ENCODE measurements at places on chromosomes 6 and 20. TPM values are rescaled to one million over a fixed set of nuclear protein-coding genes. Genes with fewer than 3 reads are reported as not detected.

GRCh38 chr20:63976980-63977738 is 2.3 kb downstream of the SAMD10 start:
- no peaks in the 10 kb centered on the region for H3K36me3 ChIP-seq
- H3K4me1 ChIP-seq = peaks cover 2% of the 10 kb centered on the region
- DNase-seq = no peak
- peak overlapping the region; percentile 88 for H3K27ac ChIP-seq

- no peak overlapping the region for H3K27ac ChIP-seq
- DNase-seq = no peak
- H3K4me1 ChIP-seq = peaks cover 7% of the 10 kb centered on the region
- H3K36me3 ChIP-seq = no peaks in the 10 kb centered on the region
- no peak overlapping the region for H3K4me3 ChIP-seq
Observed at GRCh38 chr20:11204926-11205768, 531.3 kb upstream of the JAG1 start.

DNA sequence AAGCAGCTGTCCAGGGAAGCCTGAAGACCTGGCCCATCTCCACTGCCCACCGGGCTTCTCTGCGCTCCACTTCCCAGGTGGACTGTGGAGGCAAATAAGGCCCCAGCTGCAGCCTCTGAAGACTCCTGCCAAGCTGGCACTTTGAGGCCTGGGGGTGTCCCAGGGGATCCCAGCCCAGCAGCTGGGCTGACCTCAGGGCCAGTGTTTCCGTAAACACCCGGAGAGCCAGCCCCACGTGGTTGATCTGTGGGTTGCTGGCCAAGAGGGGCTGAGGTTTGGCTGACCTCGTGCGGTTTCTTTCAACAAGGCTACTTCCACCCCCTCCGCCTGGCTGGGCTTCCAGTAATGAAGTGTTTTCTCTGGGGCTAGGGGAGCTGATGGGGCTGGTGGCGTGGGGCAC is 12.4 kb upstream of the CCN5 start:
- H3K27me3 ChIP-seq = no peaks in the 10 kb centered on the region
- no peak for DNase-seq
- H3K27ac ChIP-seq = peak overlapping the region; percentile 46
- H3K4me3 ChIP-seq = no peak overlapping the region

DNA sequence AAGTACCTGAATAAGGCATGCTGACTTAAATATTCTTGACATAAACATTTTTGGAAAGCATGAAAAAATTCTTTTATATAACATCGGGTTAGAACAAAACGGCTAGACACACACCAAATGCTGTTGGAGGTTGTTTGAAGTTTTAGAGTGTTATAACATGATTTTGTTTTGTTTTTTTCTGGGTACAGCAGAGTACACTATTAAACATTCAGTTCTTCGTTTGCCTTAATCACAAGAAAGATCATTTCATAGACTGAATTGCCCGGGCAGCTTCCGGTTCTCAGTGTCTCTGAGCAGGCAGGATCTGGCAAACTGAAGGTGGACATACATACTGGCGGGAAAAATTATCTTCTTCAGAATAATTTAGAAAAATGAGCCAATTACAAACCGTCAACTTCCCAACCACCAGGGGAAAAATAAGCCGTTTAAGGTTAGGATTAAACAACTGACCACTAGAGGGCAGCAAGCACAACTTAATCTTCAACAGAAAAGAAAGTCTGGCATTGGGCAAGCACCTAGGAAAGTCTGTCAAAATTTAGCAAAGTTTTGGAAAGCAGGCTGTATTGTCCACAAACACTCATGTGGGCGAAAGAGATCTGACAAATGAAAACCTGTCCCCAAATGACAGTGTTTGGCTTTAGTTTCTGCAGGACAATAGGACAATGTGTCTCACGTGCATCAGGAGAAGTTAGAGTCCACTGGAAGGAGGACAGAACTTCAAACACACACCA is 15.0 kb downstream of the ZNF217 start:
- DNase-seq = peak; percentile 67
- no peaks in the 10 kb centered on the region for H3K27me3 ChIP-seq
- H3K4me1 ChIP-seq = peaks cover 6% of the 10 kb centered on the region

GRCh38 chr6:141252828-141253608 is 879.7 kb upstream of the GJE1 start:
- no peak overlapping the region for H3K27ac ChIP-seq
- H3K36me3 ChIP-seq = no peaks in the 10 kb centered on the region
- H3K4me1 ChIP-seq = no peaks in the 10 kb centered on the region
- no peak overlapping the region for H3K4me3 ChIP-seq

DNA sequence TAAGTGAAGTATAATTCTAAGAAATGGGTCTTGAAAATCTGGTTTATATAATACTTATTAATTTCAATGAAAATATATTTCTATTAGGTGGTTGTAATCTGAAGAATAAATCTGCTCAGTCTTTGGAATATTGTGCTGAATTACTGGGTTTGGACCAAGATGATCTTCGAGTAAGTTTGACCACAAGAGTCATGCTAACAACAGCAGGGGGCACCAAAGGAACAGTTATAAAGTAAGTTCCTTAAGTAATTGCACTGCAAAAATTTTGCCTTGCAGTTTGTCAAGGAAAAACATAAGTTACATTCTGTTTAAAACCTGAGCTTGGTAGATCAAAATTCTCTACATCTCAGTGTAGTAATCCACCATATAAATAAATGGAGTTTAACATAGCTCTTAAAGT is 106.0 kb downstream of the MYO6 start:
- no peak overlapping the region for H3K4me3 ChIP-seq
- H3K4me1 ChIP-seq = no peaks in the 10 kb centered on the region
- no peaks in the 10 kb centered on the region for H3K27me3 ChIP-seq
- DNase-seq = no peak
- H3K27ac ChIP-seq = no peak overlapping the region
- no peaks in the 10 kb centered on the region for H3K36me3 ChIP-seq

DNA sequence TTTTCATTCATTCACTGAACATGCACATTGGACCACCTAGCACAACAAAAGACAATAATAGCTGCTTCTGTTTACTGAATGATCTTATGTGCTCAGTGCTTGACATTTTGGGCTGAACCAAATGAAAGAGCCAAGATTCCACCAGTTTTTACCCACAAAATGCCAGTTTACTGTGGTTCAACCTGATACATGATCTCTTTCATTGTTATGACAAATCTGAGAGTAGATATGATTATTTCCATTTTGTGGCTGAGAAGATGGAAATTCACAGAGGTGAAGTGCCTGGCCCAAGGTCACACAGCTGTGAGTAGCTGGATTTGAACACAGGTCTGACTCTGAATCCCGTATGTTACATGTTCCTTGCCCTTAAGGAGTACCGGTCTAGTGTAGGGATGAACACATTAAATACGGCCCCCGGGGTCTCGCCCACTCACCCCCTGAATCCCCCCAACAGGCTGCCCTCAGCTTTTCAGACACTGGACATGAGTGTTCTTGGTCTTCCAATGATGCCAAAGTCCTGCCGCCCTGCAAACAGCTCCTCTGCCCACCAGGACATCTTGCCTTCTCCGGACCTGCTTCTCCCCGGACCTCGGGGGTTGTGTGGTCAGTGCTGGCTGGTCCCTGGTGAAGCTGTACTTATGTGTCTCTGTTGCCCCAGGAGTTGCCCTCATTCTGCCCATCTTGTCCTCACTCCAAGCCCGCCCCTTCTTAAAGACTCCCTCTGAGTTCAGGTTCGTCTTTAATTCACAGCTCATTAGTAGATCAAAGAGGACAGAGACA is 58.6 kb upstream of the SLC32A1 start:
- no peaks in the 10 kb centered on the region for H3K27me3 ChIP-seq
- no peak overlapping the region for H3K4me3 ChIP-seq
- no peaks in the 10 kb centered on the region for H3K4me1 ChIP-seq
- no peaks in the 10 kb centered on the region for H3K36me3 ChIP-seq
- no peak overlapping the region for H3K27ac ChIP-seq

- no peaks in the 10 kb centered on the region for H3K4me1 ChIP-seq
- H3K27me3 ChIP-seq = no peaks in the 10 kb centered on the region
- no peak for DNase-seq
- H3K27ac ChIP-seq = no peak overlapping the region
Observed at GRCh38 chr6:160919723-160920440, 71.7 kb upstream of the MAP3K4 start.

- H3K4me1 ChIP-seq = no peaks in the 10 kb centered on the region
- no peaks in the 10 kb centered on the region for H3K27me3 ChIP-seq
- DNase-seq = no peak
- no peaks in the 10 kb centered on the region for H3K36me3 ChIP-seq
Observed at GRCh38 chr6:117007659-117008058, 130.6 kb downstream of the RFX6 start.

DNA sequence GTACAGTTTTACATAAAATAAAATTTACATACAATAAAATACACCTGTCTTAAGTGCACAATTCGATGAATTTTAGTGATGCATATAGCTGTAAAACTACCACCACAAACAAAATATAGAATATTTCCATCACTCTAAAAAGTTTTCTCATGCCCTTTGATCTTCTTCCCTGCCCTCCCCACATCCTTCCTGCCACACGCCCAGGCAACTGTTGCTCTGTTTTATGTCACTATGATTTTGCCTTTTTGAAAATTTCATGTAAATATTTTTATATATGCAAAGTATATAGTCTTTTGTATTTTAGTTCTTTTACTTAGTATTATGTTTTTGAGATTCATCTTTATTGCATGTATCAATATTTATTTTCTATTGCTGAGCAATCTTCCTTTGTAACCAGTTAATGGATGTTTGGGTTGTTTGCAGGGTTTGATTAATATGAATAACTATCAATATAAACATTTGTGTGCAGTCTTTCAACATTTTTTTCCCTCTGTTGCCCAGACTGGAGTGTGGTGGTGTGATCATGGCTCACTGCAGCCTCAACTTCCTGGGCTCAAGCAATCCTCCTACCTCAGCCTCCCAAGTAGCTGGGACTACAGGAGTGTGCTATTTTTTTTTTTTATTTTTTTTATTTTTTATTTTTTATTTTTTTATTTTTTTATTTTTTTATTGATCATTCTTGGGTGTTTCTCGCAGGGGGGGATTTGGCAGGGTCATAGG is 23.8 kb upstream of the SAMHD1 start:
- no peak overlapping the region for H3K27ac ChIP-seq
- peaks cover 14% of the 10 kb centered on the region for H3K4me1 ChIP-seq
- H3K27me3 ChIP-seq = no peaks in the 10 kb centered on the region

- no peak overlapping the region for H3K4me3 ChIP-seq
- no peaks in the 10 kb centered on the region for H3K4me1 ChIP-seq
Observed at GRCh38 chr6:164750128-164750527, 559.3 kb downstream of the C6orf118 start.

- H3K36me3 ChIP-seq = no peaks in the 10 kb centered on the region
- no peaks in the 10 kb centered on the region for H3K4me1 ChIP-seq
- no peak overlapping the region for H3K27ac ChIP-seq
- no peak for DNase-seq
- H3K27me3 ChIP-seq = no peaks in the 10 kb centered on the region
Observed at GRCh38 chr6:54706391-54706790, 140.2 kb upstream of the FAM83B start.

DNA sequence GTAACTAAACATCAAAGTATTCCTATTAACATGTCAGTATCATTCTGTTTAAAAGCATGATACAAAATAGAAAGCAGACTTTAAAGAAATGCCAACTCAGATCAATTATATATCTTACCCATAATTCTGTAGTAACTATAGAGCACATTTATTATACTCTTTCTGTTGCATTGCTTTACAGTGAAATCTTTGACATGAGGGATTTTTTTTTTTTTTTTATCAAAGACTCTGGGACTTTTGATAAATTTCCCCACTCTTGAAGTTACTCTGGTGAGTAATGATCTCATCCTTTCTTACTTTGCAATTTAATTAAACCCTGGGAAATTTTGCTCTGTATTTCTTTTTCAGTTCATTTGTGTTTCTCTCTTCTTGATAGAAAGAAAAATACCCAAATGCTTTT is 17.4 kb downstream of the ADGRF4 start:
- no peak overlapping the region for H3K27ac ChIP-seq
- no peak overlapping the region for H3K4me3 ChIP-seq
- no peaks in the 10 kb centered on the region for H3K4me1 ChIP-seq
- H3K36me3 ChIP-seq = no peaks in the 10 kb centered on the region

- peak overlapping the region; percentile 20 for H3K4me3 ChIP-seq
- H3K27me3 ChIP-seq = peaks cover 51% of the 10 kb centered on the region
- H3K36me3 ChIP-seq = no peaks in the 10 kb centered on the region
- no peak overlapping the region for H3K27ac ChIP-seq
- H3K4me1 ChIP-seq = no peaks in the 10 kb centered on the region
Observed at GRCh38 chr20:56630086-56630493, 984 bp downstream of the TFAP2C start.

DNA sequence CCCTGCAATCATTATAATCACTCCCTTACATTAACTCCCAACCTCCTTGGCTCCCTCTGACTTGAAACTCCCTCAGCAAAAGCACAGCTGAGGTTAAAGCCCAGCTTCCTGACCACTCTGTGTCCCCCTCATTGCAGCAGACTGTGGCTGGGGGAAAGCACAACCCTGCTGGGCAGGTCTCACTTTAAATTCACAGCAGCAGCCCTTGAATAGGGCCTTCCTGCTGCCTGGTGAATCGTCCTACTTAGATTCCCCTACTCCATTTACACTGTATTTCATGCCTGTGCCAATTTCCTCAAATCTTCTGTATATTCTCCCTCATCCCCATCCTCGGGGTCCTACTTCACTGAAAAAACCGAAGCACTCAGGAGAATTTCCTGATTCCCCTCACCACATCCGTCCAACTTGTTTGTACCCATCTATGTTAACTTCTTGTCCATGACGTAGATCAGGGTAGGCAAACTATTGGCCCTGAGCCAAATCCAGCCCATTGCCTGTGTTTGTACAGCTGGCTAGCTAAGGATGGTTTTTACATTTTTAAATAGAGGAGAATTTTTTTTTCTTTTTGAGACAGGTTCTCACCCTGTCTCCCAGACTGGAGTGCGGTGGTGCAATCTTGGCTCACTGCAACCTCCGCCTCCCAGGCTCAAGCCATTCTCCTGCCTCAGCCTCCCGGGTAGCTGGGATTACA is 31.5 kb upstream of the GCM1 start:
- no peak overlapping the region for H3K27ac ChIP-seq
- H3K4me1 ChIP-seq = no peaks in the 10 kb centered on the region
- no peaks in the 10 kb centered on the region for H3K27me3 ChIP-seq
- peak; percentile 85 for DNase-seq
- no peaks in the 10 kb centered on the region for H3K36me3 ChIP-seq

- H3K27me3 ChIP-seq = no peaks in the 10 kb centered on the region
- H3K36me3 ChIP-seq = no peaks in the 10 kb centered on the region
- H3K4me1 ChIP-seq = no peaks in the 10 kb centered on the region
- no peak overlapping the region for H3K27ac ChIP-seq
- no peak overlapping the region for H3K4me3 ChIP-seq
- DNase-seq = peak; percentile 60
Observed at GRCh38 chr6:160015778-160016684, 47.1 kb downstream of the IGF2R start.

- no peaks in the 10 kb centered on the region for H3K36me3 ChIP-seq
- no peak for DNase-seq
- no peaks in the 10 kb centered on the region for H3K4me1 ChIP-seq
Observed at GRCh38 chr20:50050660-50051308, 62.2 kb downstream of the UBE2V1 start.

The BPI gene
- not detected for total RNA-seq

The RAB32 gene
- 20.7 TPM for total RNA-seq

The LCA5 gene
- 1.8 TPM for total RNA-seq

The PRR18 gene
- total RNA-seq = not detected

The HLA-G gene
- not detected for total RNA-seq

The FAM135A gene
- total RNA-seq = 86.3 TPM

Data from Peyer's patch (tissue), 4 donors.